Body of pancreas (tissue), 4 donors: ENCODE measurements at places on chromosomes 12 and 14.
A peak's percentile ranks its signal among the peaks of the same experiment; 100 is the strongest.

GRCh38 chr12:47408171-47408871 is 297.5 kb downstream of the RPAP3 start:
- H3K4me1 ChIP-seq: peaks cover 10% of the 10 kb centered on the region
- H3K4me3 ChIP-seq: no peak overlapping the region
- no peaks in the 10 kb centered on the region for H3K27me3 ChIP-seq
- peak; percentile 60 for DNase-seq
- no peaks in the 10 kb centered on the region for H3K36me3 ChIP-seq

DNA sequence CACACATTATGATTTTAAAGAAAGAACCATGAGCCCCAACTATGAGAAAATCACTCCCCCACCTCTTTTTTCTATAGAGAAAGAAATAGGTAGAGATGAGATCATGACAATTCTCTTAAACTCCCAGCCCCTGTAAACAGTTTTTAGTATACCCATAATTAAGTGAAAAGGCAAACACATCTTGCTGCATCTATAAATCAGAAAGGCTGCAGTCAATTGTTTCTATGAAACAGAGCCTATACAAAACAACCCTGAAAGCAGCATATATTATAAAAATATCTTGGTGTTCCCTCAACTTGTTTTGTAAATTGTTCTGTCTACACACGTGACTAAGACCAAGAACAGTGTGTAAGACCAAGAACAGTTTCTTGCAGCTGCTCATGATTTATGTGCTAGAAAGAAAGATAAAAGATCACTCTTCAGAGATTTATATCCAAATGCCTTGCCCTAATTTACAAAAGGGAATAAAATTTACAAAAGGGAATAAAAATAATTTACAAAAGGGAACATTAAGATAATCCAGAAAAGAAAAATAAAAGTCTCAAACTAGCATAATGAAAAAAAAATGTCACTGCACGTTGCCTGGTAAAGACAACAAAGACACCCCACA is 4.8 kb downstream of the KITLG start:
- no peaks in the 10 kb centered on the region for H3K27me3 ChIP-seq
- no peak for DNase-seq

DNA sequence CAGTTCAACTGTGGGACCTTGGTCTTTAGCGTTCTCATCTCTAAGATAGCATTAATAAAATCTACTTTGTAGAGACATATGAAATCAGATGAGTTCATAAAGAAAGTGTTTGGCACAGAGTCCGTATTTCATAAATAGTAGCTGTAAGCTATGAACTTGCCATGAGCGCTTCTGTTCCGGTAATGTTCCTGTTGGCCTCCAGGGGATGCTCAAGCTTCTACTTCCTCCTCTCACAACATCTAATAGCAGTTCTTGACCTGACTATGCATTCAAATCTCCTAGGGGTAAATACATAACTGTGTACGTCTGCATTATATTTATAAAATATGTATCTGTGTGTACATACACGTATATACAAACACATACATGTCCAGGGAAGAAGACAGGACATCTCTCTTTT is 288.2 kb upstream of the TMPO start:
- no peak overlapping the region for H3K4me3 ChIP-seq
- no peaks in the 10 kb centered on the region for H3K27me3 ChIP-seq
- H3K4me1 ChIP-seq: peaks cover 19% of the 10 kb centered on the region
- H3K36me3 ChIP-seq: no peaks in the 10 kb centered on the region
- no peak overlapping the region for H3K27ac ChIP-seq
- DNase-seq: no peak

- peak within 1 kb of the TSS; percentile 42 for H3K4me3 ChIP-seq
- no peaks in the 10 kb centered on the region for H3K27me3 ChIP-seq
- H3K4me1 ChIP-seq: peaks cover 14% of the 10 kb centered on the region
- no peaks in the 10 kb centered on the region for H3K36me3 ChIP-seq
- DNase-seq: peak; percentile 90
Measured at GRCh38 chr14:88792473-88793258, at the start of gene EML5. TSS of gene EML5 (minus strand) at chr14:88792953. CDS start at chr14:88792503, 450 bp downstream.

DNA sequence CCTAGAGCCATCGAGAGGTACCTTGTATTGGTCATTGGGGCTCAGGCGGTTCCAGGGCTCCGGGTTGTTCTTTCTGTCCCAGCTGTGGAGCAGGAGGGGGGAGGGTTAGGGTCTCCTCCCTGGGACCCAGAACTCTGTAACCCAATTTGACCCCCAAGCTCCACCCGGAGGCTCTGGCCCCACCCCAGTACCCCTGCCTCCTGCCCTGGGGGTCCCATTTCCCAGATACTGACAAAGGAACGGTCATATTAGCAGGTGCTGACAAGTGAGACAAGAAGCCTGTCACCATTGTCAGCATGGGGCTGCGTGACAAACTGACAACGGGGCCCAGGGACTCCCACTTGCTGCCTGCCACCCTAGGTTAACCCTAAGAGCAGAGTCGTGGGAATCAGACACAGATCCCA is 6.2 kb downstream of the SHMT2 start:
- H3K27me3 ChIP-seq: peaks cover 10% of the 10 kb centered on the region
- no peak overlapping the region for H3K4me3 ChIP-seq
- no peak overlapping the region for H3K27ac ChIP-seq
- H3K36me3 ChIP-seq: peaks cover 8% of the 10 kb centered on the region
- no peak for DNase-seq

DNA sequence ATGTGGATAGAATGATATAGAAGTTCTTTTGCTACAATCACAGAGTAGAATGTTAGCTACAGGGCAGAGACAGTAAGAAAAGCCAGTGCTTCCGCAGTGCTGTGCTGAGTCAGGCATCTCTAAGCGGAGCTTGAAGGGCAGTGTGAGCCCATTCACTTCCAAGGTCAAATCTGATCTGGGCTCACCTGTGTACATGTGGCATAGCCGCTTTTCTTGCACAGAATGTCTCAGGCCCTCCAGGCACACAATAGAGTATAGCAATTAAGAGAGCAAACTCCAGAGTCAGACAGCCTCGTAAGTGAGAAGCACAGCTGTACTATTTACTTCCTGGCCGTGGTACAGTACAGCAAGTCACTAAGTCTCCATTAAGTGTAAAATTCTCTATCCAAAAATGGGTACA is 26.8 kb downstream of the CORO1C start:
- peak; percentile 37 for DNase-seq
- no peak overlapping the region for H3K4me3 ChIP-seq
- no peak overlapping the region for H3K27ac ChIP-seq
- H3K27me3 ChIP-seq: no peaks in the 10 kb centered on the region

DNA sequence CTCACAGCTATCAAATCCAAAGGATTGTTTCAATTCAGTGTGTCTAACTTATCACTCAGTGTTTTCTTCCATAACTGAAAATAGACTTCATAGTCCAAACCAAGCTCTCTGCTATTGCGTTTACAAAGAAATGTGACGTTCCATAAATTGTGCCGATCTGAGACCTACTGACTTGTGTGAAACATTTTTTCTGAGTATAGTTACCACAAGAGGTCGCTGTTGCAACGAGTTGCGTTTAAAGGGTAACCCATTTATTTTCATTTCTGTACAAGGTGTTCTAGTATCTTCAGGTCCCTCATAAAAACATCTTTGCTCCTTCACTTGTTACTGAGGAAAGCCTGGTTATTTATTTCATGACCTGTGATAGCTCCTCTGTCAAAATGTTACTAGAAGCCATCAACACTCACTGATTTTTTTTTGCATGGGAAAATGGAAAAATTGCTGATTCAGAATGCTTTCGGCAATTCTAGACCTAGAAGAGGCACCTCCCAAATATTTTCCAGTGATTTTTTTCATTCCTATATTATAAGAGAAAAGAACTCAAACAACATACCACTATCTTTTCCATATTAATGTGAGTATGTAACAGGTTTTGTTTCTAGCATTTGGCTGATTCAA is 60.9 kb upstream of the OR4E1 start:
- H3K36me3 ChIP-seq: no peaks in the 10 kb centered on the region
- H3K4me3 ChIP-seq: no peak overlapping the region
- no peak overlapping the region for H3K27ac ChIP-seq
- peak; percentile 13 for DNase-seq
- H3K4me1 ChIP-seq: no peaks in the 10 kb centered on the region

- no peak for DNase-seq
- no peaks in the 10 kb centered on the region for H3K36me3 ChIP-seq
- H3K4me1 ChIP-seq: no peaks in the 10 kb centered on the region
- H3K4me3 ChIP-seq: no peak overlapping the region
- no peaks in the 10 kb centered on the region for H3K27me3 ChIP-seq
Measured at GRCh38 chr12:64054079-64054520, 168.0 kb downstream of the KICS2 start.

DNA sequence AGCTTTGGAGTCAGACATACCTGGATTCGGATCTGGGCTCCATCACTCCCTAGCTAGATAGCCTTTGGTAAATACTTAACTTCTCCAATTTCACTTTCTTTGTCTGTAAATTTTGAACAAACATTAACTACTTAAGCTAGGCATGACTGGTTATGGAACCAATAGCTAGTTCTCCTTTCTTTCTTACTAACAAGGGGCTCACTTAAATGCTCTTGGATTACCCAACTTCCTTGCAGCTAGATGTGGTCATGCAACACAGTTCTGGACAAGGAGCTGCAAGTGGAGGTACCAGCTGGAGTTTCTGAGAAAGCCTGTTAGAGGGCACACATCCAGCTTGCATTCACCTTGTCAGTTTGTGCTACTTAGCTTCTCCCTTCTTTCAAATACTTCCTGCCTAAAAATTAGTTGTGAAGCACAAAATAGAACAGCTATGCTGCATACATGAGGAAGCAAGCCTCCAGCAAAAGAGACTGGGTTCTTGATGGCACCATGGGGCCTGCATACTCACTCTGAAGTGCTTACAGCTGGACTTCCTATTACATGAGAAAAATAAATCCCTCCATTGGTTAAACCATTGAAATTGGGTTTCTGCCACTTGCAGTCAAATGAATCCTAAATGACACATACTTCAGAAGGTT is 210.1 kb upstream of the EEA1 start:
- no peaks in the 10 kb centered on the region for H3K36me3 ChIP-seq
- no peak overlapping the region for H3K4me3 ChIP-seq
- peak overlapping the region; percentile 43 for H3K27ac ChIP-seq
- H3K4me1 ChIP-seq: peaks cover 8% of the 10 kb centered on the region

DNA sequence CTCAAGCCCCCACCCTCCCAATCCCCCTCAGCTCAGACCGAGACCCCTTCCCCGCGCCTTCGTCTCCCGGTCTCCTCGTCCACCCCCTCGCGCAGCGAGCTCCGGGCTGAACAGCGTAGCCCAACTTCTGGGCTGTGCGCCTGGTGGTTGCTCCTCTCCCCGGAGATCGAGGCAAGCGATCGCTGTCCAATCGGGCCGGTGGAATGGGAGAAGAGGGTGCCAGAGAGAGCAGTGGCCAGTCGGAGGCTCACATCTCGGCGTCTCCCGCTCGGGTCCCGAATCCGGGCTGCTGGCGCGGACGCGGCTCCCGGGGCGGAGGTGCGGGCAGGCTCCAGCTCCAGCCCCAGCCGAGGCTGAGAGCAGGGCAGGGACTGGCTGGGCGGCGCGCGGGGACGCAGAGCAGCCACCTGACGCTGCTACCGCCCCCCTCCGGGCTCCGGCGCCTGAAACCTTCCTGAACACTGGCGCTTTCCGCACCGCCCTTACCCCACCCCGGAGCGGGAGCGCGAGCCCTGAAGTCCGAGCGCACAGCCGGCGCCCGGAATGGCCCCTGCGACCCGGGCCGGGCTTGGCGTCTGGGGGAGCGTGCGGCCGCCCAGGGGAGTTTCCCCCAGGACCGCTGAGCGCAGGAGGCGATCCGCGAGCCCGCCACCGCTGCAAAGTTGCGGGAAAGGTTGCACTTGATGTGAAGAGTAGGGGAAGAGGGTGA is 508 bp upstream of the KCNH5 start:
- no peaks in the 10 kb centered on the region for H3K36me3 ChIP-seq
- H3K4me3 ChIP-seq: no peak overlapping the region
- peaks cover 14% of the 10 kb centered on the region for H3K4me1 ChIP-seq
- no peak overlapping the region for H3K27ac ChIP-seq
- peak; percentile 19 for DNase-seq
